ENCODE measurements at places on chromosomes 1 and 21.

GRCh38 chr1:99992760-99993467, 23.1 kb downstream of the SLC35A3 start:
- DNase-seq = no peak

DNA sequence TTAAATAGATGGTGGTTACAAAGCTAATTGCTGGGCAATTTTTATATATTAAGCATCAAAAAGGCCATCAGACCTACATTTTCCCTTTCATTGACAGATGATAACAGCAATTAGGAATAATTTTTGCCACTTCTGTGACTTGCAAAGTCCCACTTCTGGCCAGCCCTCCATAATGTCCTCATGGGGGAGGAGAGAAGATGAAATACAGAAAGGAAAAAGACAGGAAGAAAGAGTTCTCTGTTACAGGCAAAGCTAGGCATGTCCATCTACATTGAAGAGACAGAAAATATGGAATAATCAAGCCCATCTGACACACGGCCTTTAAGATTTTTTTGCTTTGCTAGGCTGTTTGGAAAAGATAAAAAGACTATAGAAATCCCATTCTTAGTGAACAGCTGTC, 108.0 kb downstream of the ENAH start:
- no peak for DNase-seq

DNA sequence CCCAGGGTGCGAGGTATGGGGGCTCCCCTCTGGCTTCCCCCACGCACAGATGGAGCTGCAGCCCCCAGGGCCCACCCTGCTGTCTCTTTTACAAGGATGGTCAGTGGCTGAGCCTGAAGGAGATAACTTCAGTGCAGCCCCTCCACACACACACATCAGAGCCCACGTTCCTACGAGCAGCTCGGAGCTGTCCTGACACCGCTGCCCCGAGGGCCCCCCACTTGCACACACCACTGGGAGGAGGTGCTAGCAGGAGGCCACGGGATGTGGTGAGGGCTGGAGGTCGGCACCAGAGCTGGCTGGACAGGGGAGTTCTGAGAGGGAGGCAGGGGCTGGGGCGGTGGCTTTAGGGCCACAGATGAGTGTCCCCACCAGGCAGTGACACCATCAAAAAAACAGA, 53.9 kb downstream of the MORN1 start:
- DNase-seq = no peak

DNA sequence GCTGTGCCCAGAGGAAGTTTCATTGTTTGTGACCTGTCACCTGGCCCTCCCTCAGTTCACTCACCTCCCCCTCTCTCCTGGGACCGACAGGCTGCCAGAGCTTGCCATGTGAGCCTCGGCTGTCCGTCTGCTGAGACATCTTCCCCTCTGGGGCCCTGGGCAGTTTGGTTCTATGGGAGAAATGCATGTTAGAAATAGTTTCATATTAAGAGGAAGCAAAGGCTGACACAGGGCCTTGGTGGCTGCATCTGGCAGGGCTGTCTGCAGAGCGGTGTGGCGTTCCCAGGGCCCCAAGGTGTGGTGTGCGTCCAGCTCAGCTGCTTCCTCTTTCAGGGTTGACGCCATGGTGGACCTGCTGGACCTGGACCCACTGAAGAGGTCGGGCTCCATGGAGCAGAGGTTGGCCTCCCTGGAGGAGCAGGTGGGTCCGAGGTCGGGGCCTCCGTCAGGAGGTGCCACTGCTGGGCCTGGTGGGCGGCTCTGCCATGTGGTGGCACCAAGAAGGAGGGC, 31.9 kb upstream of the LRRC3 start:
- DNase-seq = no peak

- DNase-seq = no peak
Observed at GRCh38 chr1:111605576-111605975, 14.0 kb upstream of the RAP1A start.

GRCh38 chr1:160993544-160994193, 27.3 kb downstream of the F11R start:
- peak; percentile 74 for DNase-seq

DNA sequence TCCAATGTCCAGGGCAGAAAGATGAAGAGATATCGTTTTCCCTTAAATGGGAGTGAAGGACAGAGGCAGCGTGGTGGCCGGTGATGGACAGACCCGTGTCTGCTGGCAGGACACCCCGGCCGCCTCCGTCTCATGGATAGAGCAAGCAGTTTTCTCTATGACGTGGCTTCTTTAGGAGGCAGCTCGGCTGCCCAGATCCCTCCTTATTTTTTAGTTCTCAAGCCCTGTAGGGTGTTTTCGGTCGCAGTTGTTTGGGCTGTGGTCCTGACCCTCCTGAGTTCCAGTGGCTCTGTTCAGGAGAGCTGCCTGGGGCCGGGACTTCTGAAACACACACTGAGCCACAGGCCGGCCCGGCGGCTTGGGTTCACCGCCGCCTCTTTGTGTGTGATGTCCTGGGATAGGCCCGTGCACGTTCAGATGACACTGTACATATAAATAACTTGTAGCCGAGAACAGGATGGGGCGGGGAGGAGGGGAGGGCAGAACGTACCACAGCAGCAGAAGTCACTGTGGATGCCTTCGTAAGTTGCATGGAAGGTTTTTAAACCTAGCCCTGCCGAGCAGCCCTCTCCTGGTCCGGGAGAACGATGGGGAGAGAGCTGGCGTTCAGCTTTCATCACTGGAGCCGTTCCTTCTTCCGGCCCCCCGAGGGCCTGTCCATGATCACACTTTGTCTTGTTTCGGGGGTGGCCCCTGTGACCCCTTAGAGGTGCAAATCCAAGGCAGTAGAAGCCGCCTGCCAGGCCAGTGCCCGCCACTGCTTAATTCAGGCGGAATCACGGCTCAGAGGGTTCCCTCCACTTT, 65.2 kb downstream of the SIK1 start:
- DNase-seq = peak; percentile 8

- no peak for DNase-seq
Observed at GRCh38 chr1:53631622-53632310, 107.2 kb downstream of the GLIS1 start.

DNA sequence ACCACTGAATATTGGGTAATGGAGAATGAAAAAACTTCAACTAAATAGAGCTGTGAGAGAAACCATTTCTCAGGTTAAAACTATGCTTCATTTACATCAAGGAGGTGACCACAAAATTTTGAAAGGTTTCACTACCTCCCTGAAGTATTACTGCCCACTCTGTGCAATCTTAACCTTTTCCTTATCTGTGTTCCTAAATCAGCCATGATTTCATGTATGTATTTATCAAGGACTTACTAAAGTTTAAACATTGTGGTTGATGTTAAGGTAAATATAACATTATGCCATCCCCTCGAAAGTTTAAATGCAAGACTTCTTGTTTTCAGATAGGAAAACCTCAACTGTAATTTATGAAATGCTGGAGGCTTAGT, 84.4 kb downstream of the CLEC20A start:
- peak; percentile 7 for DNase-seq

GRCh38 chr1:117685936-117686806, 80.3 kb downstream of the TENT5C start:
- no peak for DNase-seq

GRCh38 chr1:95308276-95309030, 74.4 kb downstream of the RWDD3 start:
- peak; percentile 3 for DNase-seq

DNA sequence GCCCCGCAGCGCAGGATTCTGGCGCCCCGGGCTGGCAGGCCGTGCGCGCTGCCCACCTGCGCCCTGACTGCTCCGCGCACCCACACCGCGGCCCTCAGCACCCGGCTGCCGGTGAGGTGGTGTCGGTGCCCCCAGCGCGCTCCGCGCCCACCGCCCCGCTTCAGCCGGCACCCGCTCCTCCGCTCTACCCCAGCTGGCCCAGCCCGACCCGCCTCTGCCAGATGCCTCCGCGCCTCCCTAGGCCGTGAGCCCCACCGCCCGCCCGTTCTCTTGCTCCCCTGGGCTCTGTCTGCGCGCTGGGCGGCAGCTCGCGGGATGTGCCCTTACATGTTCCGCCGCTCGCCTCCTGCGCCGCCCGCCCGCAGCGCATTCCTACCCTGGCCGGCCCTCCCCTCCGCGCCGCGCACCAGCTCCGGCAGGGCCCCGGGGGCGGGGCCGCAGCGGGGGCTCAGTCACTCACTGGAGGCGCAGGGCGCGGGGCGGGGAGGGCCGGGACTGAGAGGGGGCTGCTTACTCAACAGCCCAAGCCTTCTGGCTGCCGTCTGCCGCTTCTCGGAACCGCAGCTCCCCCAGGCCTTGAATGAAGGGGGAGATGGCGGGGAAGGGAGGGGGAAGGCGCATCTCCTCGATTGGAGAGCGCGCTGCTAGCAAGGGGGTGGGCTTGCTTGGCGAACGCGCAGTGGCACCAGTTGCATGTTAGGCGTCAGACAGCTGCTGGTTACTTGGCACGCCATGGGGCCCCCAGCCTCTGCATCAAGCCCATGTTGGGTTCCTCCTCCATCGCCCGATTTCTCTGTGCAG, at the start of gene PHLDA3:
TSS of gene PHLDA3 (minus strand) at position 345 of the 801 bp plus-strand sequence. CDS start 402 bp downstream, outside the sequence.
- DNase-seq = peak; percentile 81

- no peak for DNase-seq
Observed at GRCh38 chr1:230823931-230824381, 44.4 kb downstream of the C1orf198 start.

DNA sequence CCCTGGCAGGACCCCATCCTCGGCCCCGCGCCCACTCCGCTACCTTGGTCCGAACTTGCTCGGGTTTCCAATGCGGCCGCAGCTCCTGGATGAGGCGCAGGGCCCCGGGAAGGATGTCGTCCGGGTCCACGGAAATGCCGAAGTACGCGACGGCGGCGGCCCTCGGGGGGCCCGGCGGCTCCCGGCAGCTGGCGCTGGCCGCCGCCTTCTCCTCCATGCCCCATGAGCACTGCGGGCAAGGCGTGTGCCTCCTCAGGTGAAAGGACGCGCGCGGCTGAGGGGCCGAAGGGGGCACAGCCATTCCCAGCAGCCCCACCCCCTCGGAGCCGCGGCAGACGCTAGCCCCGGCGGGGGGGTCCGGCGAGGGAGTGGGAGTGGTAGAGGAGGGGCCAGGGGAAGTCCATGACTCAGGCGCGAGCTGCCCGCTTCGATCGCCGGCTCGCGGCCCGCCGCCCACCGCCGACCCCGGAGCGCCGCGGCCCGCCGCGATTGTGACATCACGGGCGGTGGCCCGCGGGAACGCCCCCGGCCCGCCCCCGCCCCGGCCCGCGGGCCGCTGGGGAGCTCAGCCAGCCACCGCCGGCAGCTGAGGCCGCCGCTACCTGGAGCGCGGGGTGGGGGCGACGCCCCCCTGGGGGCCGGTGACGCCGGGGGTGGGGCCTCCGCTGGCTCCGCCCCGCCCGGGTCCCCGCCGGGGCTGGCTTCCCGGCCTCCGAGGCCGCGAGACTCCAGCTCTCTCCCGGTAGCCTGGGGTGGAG, at the start of gene ETNK2:
TSS of gene ETNK2 (minus strand) at position 493 of the 758 bp plus-strand sequence. CDS start at position 301, 192 bp downstream.
- peak; percentile 33 for DNase-seq

DNA sequence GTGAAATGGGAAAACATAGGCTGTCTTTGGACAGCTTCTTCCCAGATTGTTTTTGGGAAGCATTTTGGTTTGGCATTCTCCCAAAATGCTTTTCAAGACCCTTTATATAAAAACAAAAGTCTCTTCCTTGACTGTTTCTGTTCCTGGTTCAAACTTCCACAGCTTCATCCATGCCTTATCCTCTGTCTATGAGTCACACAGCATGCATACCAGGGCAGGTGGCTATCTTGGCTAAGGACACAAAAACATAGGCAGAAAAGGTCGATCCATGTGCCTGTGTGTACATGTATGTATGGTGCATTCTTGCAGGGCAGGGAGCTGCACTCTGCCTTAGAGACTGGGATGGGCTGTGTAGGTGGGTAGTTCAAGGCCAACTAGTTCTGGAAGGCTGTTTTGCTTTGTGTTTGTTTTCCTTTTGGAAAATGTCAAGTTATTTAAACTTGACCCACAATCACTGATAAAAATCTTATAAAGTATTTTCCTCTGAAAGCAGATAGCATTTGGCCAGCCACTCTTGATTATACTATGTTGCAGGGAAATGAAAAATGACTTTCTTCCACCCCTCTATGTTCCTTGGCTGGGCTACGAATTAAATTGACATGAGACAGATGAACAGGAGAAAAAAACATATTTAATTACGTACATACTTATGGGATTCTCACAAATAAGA, 437.0 kb downstream of the SIPA1L2 start:
- no peak for DNase-seq

- DNase-seq = no peak
Observed at GRCh38 chr1:180462102-180462501, 40.3 kb downstream of the ACBD6 start.

- no peak for DNase-seq
Observed at GRCh38 chr1:22133247-22133930, 9.5 kb downstream of the WNT4 start.

GRCh38 chr1:24673341-24673740, 30.2 kb downstream of the SRRM1 start:
- DNase-seq = no peak

DNA sequence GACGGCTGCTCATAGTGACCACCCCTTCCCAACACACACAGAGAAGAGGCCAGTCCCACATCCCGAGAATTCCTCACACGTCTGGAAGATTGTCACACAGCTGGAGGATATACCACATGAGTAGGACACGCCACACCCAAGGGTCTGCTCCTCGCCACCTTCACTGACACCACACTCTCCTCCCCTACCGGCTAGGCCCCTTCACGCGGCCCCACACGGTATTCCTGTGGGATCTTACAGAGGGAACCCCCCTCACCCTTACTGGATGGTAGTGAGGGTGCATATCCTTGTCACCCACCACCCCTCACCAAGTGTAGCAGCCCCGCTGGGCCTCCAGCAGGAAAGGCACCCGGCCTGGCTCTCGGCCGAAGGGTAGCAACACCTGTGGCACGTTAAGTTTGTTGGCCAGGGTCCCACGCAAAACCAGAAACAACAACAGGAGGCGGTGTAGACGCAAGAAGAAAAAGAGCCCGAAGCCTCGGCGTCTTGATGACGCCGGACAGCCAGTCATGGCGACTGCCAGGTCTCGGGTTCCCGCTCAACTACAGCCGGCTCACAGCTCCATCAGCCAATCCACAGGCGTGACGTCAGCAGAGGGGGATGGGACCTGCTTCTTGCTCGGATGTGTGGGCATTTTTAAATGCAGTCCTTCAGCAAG, at the start of gene NUP210L:
TSS of gene NUP210L (minus strand) at position 540 of the 658 bp plus-strand sequence.
- DNase-seq = no peak

GRCh38 chr1:58764294-58764978, 19.4 kb downstream of the JUN start:
- no peak for DNase-seq

- DNase-seq = peak; percentile 35
Observed at GRCh38 chr1:3321559-3322449, 132.7 kb upstream of the ARHGEF16 start.

GRCh38 chr1:112636597-112637253, 17.1 kb downstream of the CAPZA1 start:
- DNase-seq = no peak

DNA sequence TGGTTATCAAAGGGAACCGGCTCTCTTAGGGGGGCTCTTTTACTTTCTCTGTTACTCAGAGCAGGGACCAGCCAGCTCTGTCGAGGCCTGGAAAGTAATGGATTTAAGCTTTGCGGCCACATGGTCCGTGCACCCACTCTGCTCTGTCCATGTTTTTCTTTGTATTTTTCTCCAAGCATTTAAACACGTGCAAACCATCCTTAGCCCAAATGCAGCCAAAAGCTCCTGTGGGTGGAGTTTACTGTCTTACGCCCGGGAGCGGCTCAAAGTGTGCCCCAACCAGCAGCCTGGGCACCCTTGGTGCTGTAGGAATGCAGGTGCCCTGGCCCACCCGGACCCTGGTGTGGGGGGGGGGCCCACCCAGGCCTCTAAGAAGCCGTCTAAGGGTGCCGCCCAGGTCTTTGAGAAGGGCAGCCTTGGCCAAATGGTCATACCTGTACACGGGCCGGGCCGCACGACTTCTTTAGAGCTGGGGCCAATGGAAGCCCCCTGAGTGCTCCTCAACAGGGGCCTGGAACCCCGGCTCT, 29.2 kb upstream of the POFUT2 start:
- DNase-seq = no peak

GRCh38 chr1:44237721-44238457, 24.6 kb downstream of the DMAP1 start:
- DNase-seq = peak; percentile 93
